ENCODE measurements at places on chromosomes 6 and 20.

DNA sequence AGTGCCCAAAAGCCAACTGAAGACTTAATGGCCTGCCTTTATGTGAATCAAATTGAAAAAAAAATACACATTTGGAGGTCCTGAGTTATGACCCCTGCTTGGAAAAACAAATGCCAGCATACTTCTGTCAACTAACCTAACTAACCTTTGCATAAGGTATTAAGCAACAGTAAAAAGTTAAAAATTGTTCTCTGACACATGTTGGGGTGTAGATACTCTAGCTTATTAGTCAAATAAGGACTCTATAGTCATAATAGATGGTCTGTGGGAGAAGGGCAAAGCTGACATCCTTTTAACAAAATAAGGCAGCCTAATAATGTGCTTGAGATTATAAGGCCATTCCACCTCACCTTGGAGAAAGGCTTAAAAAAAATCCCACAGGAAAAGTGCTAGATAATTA is 140.5 kb downstream of the HIVEP2 start:
- DNase-seq: no peak

DNA sequence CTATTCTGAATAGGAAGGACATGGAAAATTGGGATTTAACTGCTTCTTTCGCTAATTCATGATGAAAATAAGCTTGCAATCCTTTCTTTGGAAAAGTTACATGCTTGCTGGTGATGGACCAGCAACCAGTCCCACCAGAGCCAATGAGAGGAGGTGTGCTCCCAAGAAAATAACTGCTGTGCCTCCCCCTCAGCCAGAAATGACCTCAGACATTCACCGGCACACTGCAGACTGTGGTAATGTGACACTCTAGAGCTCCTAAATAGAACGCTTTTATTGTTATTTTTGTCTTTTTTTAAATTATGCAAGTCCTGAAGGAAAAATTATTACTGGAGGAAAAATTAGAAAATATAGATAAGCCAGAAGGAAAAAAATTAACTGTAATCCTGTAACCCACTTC is 2.6 kb downstream of the PYGB start:
- DNase-seq: no peak

GRCh38 chr20:34647737-34648136 is 29.2 kb downstream of the PIGU start:
- no peak for DNase-seq

- no peak for DNase-seq
These were observed 141.1 kb downstream of the SYCP2 start for GRCh38 chr20:59792300-59792699.

DNA sequence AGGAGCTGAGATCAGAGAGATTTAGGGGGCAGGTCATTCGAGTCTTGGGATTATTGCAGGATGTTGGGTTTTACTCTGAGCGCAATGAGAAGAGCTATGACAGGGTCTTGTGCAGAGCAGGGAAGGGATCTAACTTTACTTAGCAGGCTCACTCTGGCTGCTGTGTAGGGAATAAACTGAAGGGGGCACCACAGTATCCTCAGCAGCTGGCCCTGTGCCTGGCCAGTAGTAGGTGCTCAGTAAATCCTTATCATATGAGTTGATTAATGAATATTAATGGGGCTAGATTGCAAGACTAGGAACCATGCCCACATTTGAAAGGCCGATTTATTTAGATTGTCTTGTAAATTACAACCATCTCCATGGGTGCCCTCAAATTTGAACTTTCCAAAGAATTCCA is 4.6 kb upstream of the MDGA1 start:
- no peak for DNase-seq

- no peak for DNase-seq
These were observed 17.0 kb upstream of the HEY2 start for GRCh38 chr6:125732398-125732797.

GRCh38 chr20:47150403-47151152 is 205.9 kb downstream of the ZMYND8 start:
- DNase-seq: peak; percentile 16

DNA sequence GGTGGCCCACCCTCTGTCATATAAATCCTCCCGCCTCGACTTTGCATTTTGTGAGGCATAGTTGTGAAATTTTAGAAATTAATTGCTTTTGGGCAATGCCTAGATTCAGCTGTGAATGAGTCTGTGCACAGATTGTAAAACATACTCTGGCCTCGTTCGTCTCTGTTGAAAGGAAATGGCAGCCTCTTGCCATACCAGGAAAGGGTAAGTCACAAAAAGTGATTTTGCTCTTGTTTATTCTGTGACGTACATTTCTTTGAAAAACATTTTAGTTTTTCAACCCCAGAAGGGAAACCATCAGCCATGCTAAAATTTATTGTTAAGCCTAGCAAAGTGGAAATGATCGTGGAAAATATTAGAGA is 15.3 kb upstream of the EXOC2 start:
- no peak for DNase-seq

DNA sequence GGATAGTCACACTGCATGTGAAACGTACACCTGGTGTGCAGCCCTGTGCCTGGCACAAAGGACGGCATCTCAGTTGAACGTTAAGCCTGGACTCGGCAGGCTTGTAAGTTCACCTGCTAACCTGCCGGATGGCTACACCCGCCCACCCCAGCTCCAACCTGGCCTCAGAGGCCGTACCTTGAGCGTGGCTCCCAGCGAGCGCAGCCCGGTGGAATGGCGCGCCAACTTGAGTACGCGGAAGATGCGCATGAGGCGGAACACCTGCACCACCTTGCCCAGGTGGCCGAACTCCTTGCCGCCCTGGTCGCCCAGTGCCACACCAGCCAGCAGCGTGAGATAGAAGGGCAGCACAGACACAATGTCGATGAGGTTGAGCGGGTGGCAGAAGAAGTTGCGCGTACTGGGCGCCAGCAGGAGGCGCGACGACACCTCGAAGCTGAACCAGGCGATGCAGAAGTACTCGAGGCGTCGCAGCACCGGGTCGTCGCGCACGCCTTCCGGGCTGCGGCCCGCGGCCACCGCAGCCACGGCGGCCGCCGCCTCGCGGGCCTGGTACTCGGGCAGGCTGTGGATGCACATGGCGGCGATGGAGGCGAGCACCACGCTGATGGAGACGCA is 3.3 kb downstream of the KCNS1 start:
- no peak for DNase-seq

DNA sequence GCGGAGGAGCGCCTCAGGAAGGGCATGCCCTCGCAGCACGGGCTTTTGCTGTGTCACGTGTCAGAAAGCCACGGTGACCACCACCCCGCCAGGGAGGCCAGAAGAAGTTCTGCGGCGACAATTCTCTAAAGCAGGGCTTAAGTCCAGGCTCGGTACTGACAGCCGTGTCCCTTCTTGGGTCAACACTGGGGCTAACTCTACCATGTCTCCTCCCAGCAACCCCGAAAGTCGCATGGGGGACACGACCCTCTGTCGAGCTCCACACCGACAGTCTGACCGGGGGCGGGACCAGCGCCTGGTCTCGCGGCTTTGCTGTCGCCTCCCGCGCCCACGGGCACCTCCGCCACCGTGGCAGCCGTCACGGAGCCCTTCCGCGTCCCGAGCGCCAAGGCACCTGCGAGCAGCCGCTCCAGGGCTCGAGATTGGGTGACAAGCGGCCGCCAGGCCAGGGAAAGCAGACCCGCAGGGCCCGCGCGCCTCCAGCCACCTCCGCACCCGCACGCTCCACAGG is 534 bp downstream of the NANP start:
- DNase-seq: peak; percentile 60

Data from RPMI8226 (cell line).